ENCODE measurements at places on chromosomes 5 and 9. TPM values are rescaled to one million over a fixed set of nuclear protein-coding genes. Genes with fewer than 3 reads are reported as not detected.

DNA sequence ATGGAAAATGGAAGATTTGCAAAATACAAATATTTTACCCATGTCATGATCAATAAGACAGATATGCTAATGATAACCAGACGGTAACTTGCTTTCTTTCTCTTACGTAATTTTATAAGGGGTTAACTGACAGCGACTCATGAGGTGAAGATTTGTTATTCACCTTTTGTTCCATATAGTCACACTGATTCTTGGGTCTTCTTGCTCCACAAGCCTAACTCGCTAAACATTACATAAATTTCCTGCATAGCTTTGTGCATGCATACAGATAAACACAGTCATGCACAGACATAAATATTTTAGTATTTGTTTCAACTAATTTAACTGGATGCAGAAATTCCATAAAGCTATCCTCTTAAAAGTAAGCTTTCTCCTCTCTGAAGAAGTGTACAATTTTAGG lies 225.9 kb downstream of the VPS13A start:
- no peak for DNase-seq

GRCh38 chr5:166624573-166624972 lies 1666.9 kb upstream of the WWC1 start:
- DNase-seq: no peak

- DNase-seq: no peak
Observed at GRCh38 chr5:88405783-88406182, 137.1 kb upstream of the TMEM161B start.

GRCh38 chr9:128275198-128276007 lies at the start of gene GOLGA2:
Gene GOLGA2, minus strand, starts transcription at chr9:128276007. Its CDS starts 31 bp downstream, at chr9:128275976.
- no peak for DNase-seq

- DNase-seq: no peak
Observed at GRCh38 chr5:166346726-166347374, 1944.6 kb upstream of the WWC1 start.

AMBP gene
- total RNA-seq: 19.8 TPM

ABCA1 gene
- total RNA-seq: 25.4 TPM

CCDC152 gene
- not detected for total RNA-seq

FANCG gene
- total RNA-seq: 36.1 TPM

PCDHA12 gene
- total RNA-seq: not detected

PCDHA13 gene
- not detected for total RNA-seq

All from Caki2 (cell line).